ENCODE measurements at places on chromosomes 6 and 20.

DNA sequence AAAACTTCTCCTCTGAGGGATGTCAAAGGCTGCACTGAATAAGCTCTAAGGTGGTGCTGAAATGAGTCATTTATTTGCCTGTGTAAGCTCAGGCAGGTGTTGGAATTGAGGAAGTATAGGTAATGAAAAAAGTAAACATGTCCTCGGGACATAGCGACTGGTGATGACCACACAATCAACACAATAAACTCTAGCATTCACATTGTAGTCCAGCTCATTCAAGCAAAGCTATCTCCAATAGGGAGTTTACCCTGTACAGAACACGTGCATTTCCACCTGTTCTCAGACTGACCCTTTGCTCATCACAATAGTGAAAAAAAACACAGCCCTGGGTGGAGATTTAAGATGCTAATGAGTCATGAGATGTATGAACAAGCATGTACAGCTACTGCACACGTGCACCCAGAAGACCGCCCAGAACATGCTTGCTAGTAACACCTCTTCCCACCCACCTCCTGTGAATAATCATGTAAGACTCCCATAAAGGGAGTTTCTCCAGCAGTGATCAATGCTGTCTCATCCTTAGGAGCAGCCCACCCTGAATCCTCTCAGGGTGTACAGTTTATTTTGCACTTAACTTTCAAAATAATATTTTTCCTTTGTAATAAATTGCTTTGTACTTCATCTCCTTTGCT, 33.0 kb upstream of the POU5F1 start:
- no peak for DNase-seq
- no peaks in the 10 kb centered on the region for H3K36me3 ChIP-seq
- H3K4me3 ChIP-seq = peak overlapping the region; percentile 43
- peak overlapping the region; percentile 46 for H3K27ac ChIP-seq

- H3K27ac ChIP-seq = no peak overlapping the region
- H3K4me3 ChIP-seq = no peak overlapping the region
- H3K4me1 ChIP-seq = no peaks in the 10 kb centered on the region
- H3K36me3 ChIP-seq = peaks cover 5% of the 10 kb centered on the region
Observed at GRCh38 chr6:156905801-156906200, 128.6 kb downstream of the ARID1B start.

GRCh38 chr6:32906539-32906938, 34.3 kb downstream of the HLA-DMB start:
- H3K27me3 ChIP-seq = no peaks in the 10 kb centered on the region
- no peak overlapping the region for H3K27ac ChIP-seq
- no peak for DNase-seq
- peaks cover 2% of the 10 kb centered on the region for H3K36me3 ChIP-seq

DNA sequence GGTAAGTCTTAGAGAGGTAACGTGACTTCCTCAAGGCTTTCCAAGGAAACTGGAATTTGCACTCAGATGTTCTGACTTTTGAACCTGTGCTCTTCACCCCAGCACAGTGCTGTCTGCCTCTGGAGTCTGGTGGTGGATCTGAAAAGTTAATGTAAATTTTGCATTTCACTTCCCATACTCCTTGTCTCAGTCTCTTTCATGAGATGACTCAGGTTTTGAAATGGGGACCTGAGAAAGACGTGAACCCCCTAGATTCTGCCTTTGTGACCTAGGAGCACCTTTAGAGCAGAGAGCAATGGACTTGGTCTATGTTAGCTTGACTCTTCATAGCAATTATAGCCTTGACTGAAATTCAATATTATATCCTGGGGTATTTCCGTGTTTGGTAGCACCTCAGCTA, 223.0 kb downstream of the QKI start:
- DNase-seq = no peak
- no peak overlapping the region for H3K27ac ChIP-seq
- H3K4me3 ChIP-seq = no peak overlapping the region
- H3K27me3 ChIP-seq = peaks cover 6% of the 10 kb centered on the region

DNA sequence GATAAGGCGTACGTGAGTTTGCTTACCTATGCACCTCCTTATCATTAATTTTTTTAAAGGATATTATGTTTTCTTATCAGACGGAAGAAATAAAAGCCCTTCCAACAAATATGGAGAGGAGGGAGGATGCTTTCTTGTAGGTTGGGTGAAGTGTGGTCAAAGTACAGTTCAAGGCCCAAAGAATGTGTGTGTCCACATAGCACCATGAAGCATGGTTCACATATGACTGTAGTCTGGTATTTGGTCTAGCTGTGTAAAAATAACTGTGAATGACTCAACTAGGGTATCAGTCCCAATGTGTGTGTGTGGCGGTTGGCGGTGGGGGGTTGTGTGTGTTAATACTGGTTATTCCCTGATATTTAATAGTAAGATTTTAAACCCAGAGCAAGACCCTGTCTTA, 212.7 kb downstream of the TMEM242 start:
- H3K36me3 ChIP-seq = peaks cover 10% of the 10 kb centered on the region
- no peak overlapping the region for H3K27ac ChIP-seq
- DNase-seq = no peak
- H3K4me3 ChIP-seq = no peak overlapping the region
- H3K27me3 ChIP-seq = no peaks in the 10 kb centered on the region

DNA sequence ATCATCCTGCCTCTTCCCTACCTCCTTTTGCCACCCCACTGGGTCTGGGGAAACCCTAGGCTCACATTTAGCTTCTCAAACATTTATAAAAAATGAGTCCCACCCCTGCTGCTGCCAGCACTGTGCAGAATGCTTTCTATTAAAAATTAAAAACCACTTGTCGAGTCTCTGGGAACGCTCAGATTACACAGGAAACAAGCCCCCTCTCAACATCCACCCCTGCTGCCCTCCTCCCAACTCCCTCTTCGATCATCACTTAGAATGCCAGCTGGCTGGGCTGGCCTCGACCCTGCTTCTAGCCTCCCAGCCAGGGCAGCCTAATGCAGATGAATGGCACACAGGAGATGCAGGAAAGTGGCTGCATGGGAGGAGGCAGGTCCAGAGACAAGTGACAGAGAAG, 75.8 kb downstream of the CDH22 start:
- DNase-seq = no peak
- no peaks in the 10 kb centered on the region for H3K36me3 ChIP-seq
- no peaks in the 10 kb centered on the region for H3K27me3 ChIP-seq

GRCh38 chr6:8608737-8609136, 173.4 kb upstream of the SLC35B3 start:
- no peak for DNase-seq
- H3K4me1 ChIP-seq = no peaks in the 10 kb centered on the region
- no peaks in the 10 kb centered on the region for H3K36me3 ChIP-seq
- no peak overlapping the region for H3K27ac ChIP-seq
- no peak overlapping the region for H3K4me3 ChIP-seq
- no peaks in the 10 kb centered on the region for H3K27me3 ChIP-seq

DNA sequence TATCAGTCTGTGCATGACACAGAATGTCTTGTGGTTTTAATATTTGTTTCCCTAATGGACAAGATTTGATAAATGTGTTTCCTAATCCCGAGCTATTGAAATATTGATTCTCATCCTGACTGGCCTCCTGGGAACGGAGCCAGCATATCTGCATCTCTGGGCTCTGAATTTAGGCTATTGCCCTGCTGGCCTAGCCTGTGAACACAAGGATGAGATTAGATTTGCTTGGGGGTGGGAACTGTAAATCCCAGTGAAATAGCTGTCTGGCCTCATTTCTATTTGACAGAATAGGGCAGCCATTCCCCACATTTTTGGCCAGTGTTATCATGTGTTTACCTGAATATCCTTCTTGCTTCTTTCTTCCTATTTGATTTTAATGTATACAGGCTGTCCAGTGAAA, 198.4 kb upstream of the SOX4 start:
- no peak for DNase-seq
- no peak overlapping the region for H3K27ac ChIP-seq
- no peaks in the 10 kb centered on the region for H3K4me1 ChIP-seq
- H3K4me3 ChIP-seq = no peak overlapping the region

GRCh38 chr6:95266537-95267258, 310.6 kb upstream of the MANEA start:
- no peaks in the 10 kb centered on the region for H3K4me1 ChIP-seq
- H3K36me3 ChIP-seq = no peaks in the 10 kb centered on the region
- H3K27ac ChIP-seq = no peak overlapping the region
- DNase-seq = no peak
- no peak overlapping the region for H3K4me3 ChIP-seq

- DNase-seq = no peak
- no peak overlapping the region for H3K27ac ChIP-seq
- no peaks in the 10 kb centered on the region for H3K27me3 ChIP-seq
- no peaks in the 10 kb centered on the region for H3K36me3 ChIP-seq
- H3K4me3 ChIP-seq = no peak overlapping the region
Observed at GRCh38 chr6:148317739-148318138, 24.9 kb upstream of the SASH1 start.

- H3K4me3 ChIP-seq = no peak overlapping the region
- H3K4me1 ChIP-seq = peaks cover 26% of the 10 kb centered on the region
- H3K36me3 ChIP-seq = peaks cover 16% of the 10 kb centered on the region
- no peak overlapping the region for H3K27ac ChIP-seq
Observed at GRCh38 chr20:25030649-25031207, 27.2 kb downstream of the ACSS1 start.

Measured in tibial artery (tissue), 4 donors.